ENCODE measurements at places on chromosomes 2 and 18. TPM values are rescaled to one million over a fixed set of nuclear protein-coding genes. Genes with fewer than 3 reads are reported as not detected.
A peak's percentile ranks its signal among the peaks of the same experiment; 100 is the strongest.

PIEZO2 gene
- total RNA-seq: 21.8 TPM

DNA sequence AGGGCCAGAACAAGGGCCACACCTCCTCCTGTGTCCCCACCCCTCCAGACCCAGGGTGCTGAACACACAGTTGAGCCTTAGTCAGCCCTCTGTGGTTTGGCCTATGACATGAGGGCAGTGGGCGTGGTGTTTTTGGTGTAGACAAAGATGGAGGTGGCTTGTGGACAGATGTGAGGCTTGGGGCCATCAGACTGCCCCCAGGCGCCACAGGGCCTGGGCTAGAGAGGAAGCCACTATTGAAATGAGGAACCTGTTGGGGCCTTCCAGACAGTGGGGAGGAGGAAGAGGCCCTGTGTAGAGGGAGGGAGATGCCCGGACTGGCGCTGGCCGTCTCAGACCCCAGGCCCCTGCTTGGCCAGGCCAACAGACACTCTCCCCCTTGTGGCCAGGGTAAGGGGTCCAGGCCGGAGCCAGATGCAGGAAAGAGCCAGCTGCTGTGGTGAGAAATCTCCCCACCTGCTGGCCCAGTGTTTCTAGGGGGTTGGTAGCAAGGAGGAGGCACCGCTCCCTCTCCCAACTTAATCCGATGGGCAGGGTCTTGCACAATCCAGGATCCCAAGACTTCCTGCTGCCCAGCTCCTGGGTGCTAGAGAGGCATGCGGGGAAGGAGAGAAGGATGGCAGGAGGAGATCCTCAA lies 53.8 kb downstream of the SMAD7 start:
- no peaks in the 10 kb centered on the region for H3K27me3 ChIP-seq
- DNase-seq: no peak
- H3K36me3 ChIP-seq: no peaks in the 10 kb centered on the region
- no peak overlapping the region for H3K27ac ChIP-seq

DNA sequence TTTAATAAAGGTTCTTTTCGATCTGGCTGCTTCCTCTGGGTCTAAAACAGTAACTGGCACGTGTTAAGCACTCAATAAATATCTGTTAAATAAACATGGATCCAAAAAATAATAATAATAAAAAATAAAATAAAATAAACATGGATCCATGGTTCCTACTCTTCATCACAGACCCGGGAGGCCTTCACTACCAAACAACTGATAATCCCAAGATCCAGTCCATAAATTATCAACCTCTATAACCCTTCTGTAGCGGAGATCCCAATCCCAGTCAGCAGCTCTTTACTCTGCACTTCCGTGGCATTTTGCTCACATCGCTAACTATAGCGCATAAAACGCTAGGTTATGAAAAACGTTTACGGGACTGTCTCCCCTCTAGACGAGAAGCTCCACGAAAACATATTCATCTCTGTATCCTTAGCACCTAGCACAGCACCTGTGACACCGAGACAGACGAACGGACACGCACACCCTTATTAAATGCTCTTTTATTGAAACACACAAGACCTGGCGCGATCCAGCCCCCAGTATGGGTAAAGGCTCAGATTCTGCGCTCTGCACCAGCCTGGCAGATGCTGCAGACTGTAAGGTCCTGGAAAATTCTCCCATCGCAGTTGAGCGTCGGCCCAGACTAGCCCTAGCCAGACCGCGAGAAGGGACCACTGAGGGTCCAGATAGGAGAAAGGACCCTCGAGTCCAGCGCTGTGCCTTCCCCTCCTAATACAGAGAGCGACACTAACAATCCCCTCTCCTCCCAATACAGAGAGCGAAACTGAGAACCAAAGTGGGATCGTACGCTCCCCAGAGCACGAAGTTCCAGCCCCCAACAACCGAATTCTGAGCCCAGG lies 770 bp downstream of the NBAS start:
- no peak for DNase-seq
- peaks cover 3% of the 10 kb centered on the region for H3K36me3 ChIP-seq
- peak overlapping the region; percentile 100 for H3K4me3 ChIP-seq
- H3K4me1 ChIP-seq: peaks cover 41% of the 10 kb centered on the region
- no peaks in the 10 kb centered on the region for H3K27me3 ChIP-seq

ACTG2 gene
- total RNA-seq: 4.2 TPM

FEV gene
- 51.1 TPM for total RNA-seq

ASB18 gene
- not detected for total RNA-seq
